ENCODE measurements at places on chromosomes 3 and 15. TPM values are rescaled to one million over a fixed set of nuclear protein-coding genes. Genes with fewer than 3 reads are reported as not detected.

The RLBP1 gene
- total RNA-seq, result 3.6 TPM

The TRAT1 gene
- not detected for total RNA-seq

The PARP15 gene
- 0.46 TPM for total RNA-seq

DNA sequence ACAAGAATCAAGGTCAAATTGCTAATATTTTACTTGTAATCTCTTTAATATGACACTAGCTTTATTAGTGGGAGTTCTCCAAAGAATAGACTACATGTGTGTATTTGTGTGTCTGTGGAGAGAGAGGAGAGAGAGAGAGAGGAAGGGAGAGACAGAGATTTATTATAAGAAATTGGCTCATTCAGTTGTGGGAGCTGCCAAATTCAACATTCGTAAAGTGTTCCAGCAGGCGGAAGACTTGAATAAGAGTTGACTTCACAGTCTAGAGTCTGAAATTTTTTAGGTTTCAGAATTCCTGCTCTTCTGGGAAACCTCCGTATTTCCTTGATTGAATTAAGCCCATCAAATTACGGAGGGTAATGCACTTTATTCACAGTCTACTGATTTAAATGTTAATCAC, 4.7 kb upstream of the CLDN1 start:
- DNase-seq, result no peak

DNA sequence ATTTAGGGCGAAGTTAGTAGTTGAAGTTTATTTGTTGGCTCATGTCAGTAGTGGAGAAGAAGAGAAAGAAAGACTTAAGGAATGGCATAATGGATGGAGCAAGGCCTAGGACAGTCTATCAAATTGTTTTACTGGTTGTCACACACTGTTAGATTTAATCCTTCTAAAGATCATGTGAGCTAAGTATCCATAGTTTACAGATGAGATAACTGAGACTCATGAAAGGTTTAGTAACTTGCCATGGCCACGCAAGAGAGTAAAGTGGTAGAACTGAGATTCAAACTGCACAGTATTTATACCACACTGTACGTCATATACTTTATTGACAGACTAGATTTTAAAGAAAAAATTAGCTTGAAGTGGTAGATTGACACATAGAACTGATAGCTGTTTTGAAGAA, 11.4 kb downstream of the SPRED1 start:
- no peak for DNase-seq

GRCh38 chr3:101709126-101709525, 15.3 kb upstream of the CEP97 start:
- no peak for DNase-seq

- no peak for DNase-seq
These were observed 51.0 kb downstream of the EPHB1 start for GRCh38 chr3:134846084-134846483.

GRCh38 chr3:153885359-153885758, 235.8 kb upstream of the ARHGEF26 start:
- DNase-seq, result no peak
